ENCODE measurements at places on chromosomes 5 and 9.

- no peak for DNase-seq
These were observed 141.3 kb downstream of the MAN2A1 start for GRCh38 chr5:109830955-109831502.

- no peak for DNase-seq
These were observed at the start of gene ANKRD34B for GRCh38 chr5:80569961-80570786. Gene ANKRD34B (minus strand): TSS chr5:80570280. CDS start chr5:80560019, 10,261 bp downstream.

DNA sequence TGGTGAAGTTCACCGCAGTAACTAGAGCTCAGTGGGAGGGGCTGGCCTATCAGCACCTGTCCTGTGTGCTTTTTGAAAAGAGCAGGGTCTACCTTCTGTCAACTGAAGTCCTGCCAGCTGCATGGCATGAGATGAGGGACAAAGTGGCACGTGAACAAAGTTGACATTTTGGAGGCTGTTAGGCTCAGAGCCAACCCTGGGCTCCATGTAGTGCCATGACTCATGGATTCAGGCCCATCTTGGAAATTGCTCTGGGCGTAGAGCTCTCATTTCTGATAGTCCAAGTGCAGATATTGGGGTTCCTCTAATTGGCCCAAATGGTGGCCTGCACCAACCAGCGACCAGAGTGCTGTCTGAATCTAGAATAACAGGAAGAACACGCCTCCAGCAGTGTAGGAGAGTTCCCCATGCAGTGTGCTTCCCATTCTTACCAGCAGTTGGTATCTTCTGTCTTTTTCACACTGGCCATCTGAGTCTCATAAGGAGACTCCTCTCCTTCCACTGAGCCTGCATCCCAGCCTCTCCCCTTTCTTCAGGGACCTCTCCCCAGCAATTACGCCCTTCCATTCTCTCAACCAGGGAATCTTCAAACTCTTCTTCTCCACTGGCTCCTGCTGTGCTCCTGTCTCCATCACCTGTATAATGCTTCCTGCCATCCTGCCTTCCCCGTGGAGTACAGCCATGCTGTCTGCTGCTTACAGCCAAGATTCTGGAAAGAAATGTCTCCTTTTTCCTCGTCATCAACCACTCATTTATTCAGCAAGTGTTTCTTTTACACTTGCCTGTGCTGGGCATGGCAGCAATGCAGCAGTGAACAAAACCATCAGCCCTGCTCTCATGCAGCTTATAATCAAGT is 30.4 kb downstream of the IRF1 start:
- DNase-seq = no peak

DNA sequence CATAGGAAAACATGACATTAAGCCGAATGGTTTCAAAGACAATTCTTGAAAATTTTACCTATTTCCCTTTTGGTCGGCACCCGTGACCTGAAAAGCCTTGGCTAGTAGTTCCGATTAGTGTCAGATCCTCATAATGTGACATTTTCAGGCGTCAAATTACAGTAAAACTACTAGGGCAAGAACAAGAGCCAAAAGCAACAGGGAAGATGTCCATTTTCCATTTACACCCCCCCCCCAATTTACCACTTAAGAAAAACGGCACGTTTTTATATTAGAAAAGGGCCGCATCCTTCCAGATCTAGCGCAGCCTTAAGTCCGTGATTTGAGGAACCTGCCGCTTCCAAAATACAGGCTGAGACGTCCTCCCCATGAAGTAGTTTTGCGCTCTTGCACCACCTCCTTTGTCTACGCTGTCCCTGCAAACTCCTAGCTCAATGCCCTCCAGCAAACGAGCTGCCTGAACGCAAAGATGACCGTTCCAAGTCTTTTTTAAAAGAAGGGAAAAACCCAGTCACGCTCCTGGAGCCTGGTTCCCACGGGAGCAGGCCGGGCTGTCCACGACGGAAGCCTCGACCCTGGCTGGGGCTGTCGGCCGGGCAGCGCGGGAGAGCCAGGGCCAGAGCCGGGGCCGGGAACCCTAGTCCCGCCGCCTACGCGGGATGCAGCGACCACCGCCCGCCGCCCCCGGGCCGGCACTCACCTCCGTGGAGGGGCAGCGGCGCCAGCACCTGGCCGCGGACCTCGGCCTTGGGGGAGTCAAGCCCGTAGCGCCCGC is 616 bp downstream of the RNF130 start:
- DNase-seq = no peak

- DNase-seq = no peak
These were observed 137.5 kb upstream of the HMHB1 start for GRCh38 chr5:143674469-143674786.
